ENCODE measurements at places on chromosomes 6 and 20.

DNA sequence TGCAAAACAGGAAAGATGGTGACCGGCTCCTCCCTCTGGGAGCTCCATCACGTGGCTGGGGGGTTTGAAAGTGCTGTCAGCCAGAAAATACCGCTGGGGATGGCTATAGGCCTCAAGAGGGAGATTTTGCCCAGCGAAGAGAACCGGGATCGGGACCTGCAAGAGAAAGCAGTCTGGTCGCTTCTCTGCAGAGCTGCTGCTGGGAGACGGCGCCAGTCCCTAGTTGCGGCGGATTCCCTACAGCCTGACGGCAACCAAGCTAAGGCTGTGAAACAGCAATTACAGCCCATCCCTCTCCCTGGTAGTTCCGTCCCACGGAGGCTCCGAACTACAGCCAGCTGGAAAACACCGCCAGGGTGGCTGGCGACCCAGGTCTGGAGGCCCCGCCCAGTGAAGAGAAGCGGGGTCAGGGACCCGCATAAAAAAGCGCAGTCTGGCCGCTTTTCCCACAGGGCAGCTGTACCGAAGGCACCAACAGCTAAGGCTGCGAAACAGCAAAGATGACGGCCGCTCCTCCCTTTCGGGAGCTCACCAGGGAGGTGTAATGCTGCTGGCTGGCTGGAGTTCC is 238.1 kb upstream of the IRAK1BP1 start:
- DNase-seq, result no peak

- DNase-seq, result no peak
Observed at GRCh38 chr6:26021001-26021349, 58.4 kb downstream of the TRIM38 start.

- no peak for DNase-seq
Observed at GRCh38 chr6:41723530-41724227, 11.7 kb downstream of the TFEB start.

DNA sequence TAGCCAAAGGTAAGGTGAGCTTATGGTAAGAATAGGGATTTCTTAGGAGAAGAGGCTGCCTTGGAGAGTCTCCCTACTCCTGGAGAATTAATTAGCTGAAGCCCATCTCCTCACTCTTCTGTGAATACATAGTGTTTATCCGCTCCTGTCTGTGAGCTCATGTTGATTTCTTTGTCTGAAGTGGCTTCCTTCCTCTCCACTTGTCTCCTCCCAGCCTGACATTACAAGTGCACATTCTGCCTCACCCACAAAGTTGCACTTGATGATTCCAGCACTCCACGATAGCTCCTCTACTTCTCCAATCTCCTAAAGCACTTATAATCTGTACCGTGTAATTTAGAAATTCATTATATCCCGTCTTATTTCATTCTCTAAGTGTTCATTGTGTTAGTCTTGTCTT is 287.2 kb downstream of the QKI start:
- no peak for DNase-seq

- DNase-seq, result no peak
Observed at GRCh38 chr6:39922821-39923220, 11.4 kb downstream of the MOCS1 start.
